ENCODE measurements at places on chromosomes 4 and X. TPM values are rescaled to one million over a fixed set of nuclear protein-coding genes. Genes with fewer than 3 reads are reported as not detected.

Gene PCSK1N
- 13.2 TPM for polyA plus RNA-seq

DNA sequence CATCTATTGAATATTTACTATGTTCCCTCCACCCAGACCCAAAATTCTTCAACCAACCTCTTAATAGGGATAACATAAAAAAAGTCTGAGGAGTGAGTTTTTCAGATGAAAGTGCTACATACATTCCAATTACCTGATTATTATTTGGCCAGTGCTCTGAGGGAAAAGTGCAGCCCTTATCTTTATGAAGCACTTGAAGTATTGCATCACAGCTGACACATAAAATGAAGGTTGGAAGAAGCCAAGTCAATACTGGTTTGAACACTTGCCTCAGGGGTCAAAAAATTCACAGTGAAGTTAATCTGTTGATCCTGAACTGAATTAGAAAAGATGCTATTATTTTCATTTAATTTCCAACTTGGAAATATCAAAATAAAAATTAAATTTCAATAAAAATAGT, 498.9 kb downstream of the INPP4B start:
- DNase-seq, result no peak

GRCh38 chrX:152861116-152861515, 30.3 kb downstream of the NSDHL start:
- no peak for DNase-seq

Gene CCDC110
- 2.7 TPM for polyA plus RNA-seq

- no peak for DNase-seq
Observed at GRCh38 chrX:30981968-30982367, 89.9 kb downstream of the FTHL17 start.

DNA sequence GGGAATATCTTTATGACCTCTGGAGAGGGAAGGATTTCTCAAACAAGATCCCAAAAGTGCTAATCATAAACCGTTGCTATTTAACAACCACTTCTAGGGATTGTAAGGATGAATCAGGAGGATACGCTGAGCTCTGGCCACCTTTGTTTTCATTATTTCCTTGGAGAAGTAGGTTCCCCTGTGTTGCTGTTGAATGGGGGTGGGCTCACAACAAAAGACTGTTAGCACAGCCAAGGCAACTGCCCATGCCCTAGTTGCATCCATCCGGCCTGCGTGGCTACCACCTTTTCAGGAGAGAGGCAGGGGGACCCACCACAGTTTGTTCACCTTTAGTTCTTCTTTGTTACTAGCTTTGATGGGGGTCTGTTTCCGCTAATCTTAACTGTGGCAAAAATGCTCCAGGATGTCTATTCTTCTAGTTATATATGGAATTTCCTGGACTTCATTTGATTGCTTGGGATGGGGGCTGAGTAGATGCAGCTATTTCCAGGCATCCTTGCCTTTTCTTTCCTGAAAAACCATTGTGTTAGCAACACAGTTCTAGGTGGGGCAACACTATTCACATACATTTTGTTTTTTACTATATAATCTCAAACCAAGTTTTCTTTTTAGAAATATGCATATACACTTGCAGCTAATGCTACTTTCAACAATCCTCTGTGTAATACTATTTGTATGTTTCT, 95.4 kb downstream of the KDR start:
- DNase-seq, result no peak

DNA sequence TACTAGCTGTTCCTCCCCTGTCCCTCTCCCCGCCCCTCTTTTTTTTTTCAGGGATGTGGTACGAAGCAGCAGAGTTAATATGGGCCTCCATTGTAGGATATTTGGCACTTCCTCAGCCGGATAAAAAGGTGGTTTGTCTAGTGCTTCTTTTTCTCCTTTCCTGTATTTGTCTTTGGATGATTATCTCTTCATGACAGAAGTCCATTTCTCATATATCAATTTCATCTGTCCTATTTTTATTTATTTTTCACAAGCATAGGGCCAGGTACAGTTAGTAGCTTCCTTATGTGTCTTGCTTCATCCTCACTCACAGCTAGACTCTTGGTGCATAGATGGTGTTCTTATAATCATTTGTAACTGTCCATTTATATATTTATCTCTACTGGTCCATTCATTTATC, 89.6 kb downstream of the NEUROG2 start:
- DNase-seq, result no peak

Gene GPR78
- polyA plus RNA-seq, result 0.55 TPM

DNA sequence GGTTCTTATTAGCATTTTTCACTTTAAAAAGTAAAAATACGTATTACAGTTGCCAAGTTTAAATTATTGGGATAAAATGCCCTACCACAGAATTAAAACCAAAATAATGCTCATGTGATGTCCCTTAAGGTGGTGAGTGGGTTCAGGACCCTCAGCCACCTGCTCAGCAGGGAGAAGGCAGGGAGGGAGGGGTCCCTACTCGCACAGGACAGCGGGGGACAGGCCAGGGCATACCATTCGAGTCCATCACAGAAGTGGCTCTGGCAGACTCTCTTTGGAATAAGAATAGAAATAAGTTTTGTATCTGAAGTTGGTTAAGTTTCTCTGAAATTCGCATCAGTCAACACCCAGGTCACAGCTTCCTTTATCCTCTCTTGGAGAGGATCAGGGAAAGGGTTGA, 37.7 kb downstream of the NOP14 start:
- no peak for DNase-seq

Gene SCARB2
- polyA plus RNA-seq, result 231 TPM

DNA sequence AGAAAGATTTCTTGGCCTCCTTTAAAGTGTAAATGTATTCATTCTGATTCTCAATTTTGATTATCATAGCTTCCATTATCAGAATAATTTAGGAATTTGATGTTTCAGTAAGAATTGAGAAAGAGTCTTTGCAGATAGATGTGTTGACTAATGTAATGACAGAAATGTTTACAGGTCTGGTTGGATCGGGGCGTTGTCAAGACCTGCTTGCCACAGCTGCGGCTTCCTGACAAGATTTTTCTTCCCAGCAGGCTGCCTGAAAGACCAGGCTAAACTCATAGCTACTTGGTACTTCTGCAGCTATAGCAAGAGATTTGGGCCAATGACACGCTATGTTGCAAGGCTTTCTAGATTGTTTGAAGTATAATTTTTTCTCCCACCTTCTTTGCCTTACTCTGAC, 91.5 kb upstream of the ANKRD50 start:
- DNase-seq, result no peak

All from right renal pelvis (tissue), 4 donors.